Stimulated activated CD8-positive, alpha-beta memory T cell treated with anti-CD3 and anti-CD28 coated beads, Interleukin-2, amount 100 ng/mL, for 1 hour (primary cell): ENCODE measurements at places on chromosomes 3 and 15.
A peak's percentile ranks its signal among the peaks of the same experiment; 100 is the strongest.

DNA sequence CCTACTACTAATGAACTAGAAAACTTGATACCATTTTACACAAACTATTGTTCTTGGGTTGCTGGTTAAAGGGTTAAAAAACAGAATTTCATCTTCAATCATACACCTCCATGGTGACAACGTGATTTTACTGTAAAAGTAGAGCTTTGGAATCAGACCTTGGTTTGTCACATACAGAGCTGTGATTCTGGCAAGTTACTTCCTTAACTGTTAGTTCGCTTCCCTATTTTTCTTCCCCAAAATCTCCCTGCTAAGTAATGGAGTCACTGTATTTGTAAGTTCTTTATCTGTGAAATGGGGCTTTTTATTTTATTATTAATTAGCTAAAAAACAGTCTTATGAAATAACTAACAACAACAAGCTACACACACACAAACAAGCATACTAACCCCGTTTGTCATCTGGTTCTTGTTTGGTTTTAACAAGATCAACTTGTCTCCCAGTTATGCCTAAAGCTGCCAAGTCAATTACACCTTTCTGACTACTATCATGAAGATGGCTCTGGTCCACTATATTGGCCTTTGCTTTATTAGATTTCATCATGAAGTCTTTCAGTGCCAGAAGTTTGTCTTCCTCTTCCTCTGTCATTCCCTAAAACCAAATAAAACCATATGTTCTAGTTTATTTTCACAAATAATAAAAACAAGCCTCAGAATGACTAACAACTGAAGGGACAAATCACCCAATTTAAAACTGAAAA, 38.6 kb downstream of the PIK3R4 start:
- DNase-seq = no peak

GRCh38 chr15:48409623-48410022, 78.4 kb downstream of the DUT start:
- no peak for DNase-seq

DNA sequence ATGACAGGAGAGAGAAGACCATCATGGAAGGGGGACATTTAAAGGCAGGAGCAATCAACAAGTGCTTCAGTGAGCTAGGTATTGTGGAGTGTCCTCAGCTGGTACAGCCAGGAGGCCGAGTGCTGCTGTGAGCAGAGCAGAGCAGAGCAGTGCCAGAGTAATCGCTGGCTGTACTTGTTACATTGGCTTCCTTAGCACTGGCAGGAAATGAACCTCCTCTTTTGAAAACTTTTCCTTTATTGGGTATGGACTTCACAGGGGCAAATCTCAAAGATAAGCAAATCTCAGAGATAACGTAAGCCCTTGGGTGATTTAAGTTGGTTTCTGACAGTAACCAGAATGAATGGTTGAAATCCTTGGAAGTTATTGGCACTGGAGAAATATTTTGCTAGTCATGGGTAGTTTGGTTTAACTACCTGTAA, 2.1 kb downstream of the SH3GL3 start:
- no peak for DNase-seq

DNA sequence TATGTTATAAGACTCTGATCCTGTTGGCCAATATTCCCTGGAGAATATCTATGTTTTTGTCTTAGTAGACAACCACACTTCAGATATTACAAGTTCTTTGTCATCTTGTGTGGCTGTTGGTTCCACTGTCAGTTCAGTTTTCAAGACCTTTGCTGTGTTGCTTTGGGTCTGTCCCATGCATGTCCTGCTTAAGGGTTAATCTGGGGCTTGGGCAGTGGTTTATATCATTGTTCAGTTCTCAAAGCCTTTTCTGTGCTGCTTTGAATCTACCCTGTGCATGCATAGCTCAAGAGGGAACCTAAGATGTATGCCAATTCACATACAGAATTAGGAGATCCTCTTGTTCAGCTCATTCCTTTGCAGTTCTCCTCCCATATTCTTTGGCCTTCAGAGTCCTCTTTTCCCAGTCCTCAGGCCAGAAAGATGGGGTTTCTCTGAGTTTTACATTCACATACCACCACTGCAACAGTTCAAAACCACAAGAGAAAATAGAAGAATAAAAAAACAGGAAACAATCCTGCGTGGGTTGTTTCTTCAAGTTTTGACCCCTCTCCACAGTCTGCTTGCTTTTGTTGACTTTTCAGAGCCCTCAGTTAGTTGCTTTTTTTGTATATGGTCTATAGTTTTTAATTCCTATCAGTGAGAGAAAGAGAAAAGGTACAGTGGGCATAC, 21.6 kb downstream of the BUB1B start:
- DNase-seq = no peak

GRCh38 chr15:68550498-68551295, 28.1 kb upstream of the CORO2B start:
- DNase-seq = peak; percentile 58

- no peak for DNase-seq
Observed at GRCh38 chr3:71384837-71385716, 198.5 kb downstream of the FOXP1 start.

DNA sequence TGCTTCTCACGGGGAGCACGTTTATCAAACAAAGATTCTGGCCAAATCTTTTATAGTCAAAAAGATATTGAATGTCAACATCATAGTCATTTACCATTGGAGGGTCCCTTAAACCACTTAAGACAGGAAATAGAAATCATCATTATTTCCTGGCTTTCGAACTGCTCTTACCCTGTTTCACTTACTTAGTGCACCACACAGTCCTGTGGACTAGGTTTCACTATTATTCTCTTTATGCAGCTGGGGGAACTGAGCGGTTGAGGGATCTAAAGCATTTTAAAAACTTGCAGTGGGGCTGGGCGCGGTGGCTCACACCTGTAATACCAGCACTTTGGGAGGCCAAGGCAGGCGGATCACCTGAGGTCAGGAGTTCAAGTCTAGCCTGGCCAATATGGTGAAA, 13.7 kb upstream of the TPRG1 start:
- DNase-seq = no peak

DNA sequence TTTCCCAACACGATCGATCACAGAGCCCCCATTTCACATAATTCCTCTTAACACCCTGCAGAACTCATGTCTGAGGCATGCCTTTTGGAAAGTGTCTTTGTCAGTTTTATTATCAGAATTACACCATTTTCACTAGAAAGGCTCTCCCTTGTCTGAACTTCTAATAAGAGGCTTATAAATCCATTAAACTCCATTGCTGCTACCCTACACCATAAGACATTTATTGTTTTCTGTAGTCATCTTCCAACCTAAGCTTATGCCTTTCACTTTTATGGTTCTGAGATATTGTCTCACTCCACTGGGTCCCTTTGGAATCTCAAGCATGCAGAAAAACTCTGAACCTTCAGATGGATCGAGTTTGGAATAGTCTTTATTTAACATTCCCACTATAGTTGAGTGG, 50.2 kb upstream of the TPM1 start:
- DNase-seq = no peak

DNA sequence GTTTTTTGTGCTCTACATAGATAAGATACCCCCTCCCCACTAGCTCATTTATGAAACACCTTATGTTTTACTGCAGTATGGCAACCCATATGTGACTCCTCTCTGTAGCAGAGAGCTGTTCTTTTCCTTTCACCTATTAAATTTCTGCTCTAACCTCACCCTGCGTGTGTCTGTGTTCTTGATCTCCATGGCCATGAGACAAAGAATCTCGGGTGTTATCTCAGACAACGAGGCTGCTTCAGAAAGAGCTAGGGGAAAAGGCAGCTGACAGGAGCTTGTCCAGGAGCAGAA, 18.0 kb downstream of the CCR8 start:
- no peak for DNase-seq

GRCh38 chr3:158210067-158210466, 100.2 kb downstream of the RSRC1 start:
- DNase-seq = no peak

DNA sequence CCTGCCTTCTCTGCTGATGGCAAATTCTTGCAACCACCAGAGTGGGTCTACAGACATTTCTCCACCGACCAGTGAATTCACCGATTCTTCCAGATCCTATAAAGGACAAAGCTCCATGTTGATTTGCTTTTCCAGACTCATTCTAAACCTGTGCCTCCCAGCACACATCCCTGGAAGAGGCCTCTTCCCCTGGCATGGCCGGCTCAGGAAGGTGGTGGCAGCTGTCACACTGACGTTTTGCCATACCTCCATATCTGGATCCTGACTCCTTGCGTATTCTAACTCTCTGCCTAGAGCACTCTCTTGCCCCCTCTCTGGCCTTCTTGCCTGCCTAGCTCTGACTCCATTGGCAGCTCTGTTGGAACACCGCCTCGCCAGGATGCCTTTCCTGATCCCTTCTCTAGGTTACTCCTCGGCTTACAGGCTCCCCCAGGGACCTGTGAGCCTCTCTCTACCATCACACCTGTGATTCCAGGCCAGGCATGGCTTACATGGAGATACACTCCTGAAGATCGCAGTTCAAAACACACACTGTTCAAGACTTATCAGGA, 31.0 kb downstream of the SLCO2A1 start:
- no peak for DNase-seq

GRCh38 chr15:40902605-40903561, 8.6 kb downstream of the VPS18 start:
- no peak for DNase-seq

GRCh38 chr3:61518590-61518989, 42.8 kb upstream of the PTPRG start:
- DNase-seq = no peak

DNA sequence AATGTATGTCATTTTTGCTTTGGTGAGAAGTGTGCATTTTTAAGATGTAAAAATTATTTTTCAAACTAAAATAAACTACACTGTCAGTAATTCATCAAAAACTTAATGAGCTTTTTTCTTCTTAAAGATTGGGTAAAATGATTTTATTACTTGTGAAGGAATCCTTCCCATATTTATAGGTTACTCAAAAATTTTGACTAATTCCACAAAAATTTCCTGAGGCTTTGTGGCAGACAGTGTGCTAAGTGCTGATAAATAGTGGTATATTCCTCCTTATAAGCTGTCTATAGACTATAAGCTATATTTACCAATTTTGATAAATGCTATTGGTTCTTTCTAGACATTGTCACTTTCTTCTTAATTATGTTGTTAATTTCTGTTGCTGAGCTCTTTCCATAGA, 284.5 kb upstream of the SEMA6D start:
- DNase-seq = no peak

DNA sequence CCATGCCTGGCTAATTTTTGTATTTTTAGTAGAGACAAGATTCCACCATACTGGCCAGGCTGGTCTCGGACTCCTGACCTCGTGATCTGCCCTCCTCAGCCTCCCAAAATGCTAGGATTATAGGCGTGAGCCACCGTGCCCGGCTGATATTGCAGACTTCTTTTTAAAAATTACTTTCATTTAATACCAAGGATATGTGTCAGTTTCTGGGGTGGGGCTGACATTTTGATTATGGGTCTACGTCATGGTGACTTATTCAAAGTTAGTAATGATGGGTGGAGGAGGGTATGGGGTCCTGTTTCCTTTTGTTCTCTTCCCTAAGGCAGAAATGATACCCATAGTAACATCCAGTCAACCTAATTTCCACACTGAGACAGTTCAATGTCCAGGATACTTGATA, 34.7 kb downstream of the GBE1 start:
- DNase-seq = no peak

GRCh38 chr3:161694682-161695564, 198.3 kb downstream of the OTOL1 start:
- no peak for DNase-seq

GRCh38 chr3:127404221-127405009, 116.6 kb upstream of the PRR20G start:
- no peak for DNase-seq

DNA sequence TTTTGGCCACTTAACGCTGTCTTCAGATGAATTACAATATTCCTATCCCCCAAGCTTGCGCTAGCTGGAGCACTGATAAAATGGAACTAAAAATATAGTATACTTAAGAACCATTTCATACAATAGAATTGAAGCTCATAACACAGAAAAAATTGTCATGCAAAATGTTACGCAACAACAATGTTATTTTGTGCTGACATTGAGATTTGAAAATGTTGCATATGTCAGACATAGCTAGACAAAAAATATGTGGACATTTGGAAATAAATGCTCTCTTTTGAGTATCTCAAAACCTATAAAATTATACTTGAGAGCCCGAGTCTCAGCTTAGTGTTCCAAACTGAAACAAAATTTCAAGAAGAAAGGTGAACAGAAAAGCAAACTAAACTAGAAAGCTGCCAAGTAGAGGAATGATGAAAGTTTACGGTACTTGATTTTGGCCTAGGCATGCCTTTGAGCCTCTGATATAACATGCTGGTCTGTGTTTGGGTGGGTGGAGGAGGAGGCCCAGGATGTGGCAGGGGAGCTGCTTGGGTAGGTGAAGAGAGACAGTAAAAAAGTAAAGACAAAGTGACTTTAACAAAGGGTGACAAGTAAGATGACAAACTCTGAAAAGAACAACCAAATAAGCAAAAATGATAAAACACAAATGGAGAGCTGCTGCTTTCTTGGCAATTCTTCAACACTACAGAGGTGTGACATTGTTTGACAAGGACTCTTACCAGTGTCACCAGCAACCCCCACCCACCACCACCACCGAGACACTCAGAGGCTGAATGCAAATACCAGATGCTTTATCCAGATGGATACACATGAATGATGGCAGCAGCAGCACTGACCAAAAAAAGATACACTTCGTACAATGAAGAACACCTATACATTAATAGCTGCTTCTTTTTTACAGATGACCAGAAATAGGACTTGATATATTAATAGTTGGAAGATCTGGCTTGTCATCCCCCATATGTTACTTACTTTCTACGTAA, 129.3 kb upstream of the FEZF2 start:
- no peak for DNase-seq

DNA sequence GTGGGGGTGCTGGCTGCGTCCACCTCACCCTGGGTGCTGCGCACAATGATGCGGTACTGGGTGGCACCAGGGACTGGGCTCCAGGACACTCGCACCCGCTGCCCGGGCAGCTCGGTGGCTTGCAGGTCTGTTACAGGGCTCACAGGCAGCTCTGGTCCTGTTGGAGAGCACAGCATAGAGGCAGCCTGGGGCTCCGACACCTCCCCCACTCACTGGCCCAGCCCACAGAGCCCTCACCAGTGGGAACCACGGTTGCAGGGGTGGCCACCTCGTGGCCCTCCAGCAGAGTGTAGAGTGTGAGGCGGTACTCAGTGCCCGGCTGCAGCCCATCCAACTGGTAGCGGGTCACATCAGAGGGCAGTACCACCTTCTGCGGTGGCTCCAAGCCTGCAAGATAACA, 3.7 kb downstream of the COL7A1 start:
- DNase-seq = no peak

GRCh38 chr3:144164352-144164751, 192.7 kb downstream of the DIPK2A start:
- DNase-seq = no peak

GRCh38 chr3:121436074-121436473, 109.7 kb downstream of the POLQ start:
- DNase-seq = no peak

- DNase-seq = no peak
Observed at GRCh38 chr3:20194793-20195460, 8.9 kb upstream of the SGO1 start.

DNA sequence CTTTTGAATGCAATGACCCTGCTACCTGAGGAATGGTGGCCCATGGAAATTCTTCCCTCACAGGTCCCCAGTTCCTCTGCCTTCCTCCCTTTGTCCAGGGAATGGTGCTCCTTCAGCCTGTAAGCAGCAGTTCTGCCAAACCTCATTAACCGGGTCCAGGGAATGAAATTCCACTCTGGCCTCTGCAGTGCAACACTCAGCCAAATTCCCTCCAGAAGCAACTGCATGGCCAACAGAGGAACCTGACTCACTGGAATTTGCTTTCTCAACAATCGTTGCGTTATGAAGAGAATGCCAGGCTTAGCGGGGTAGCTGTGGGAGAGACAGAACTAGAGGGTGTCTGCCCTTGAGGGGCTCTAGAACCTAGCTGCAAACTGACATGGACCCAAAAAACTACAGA, 449.4 kb upstream of the PROK2 start:
- no peak for DNase-seq

GRCh38 chr15:39145854-39146625, 434.8 kb upstream of the THBS1 start:
- DNase-seq = no peak
